ENCODE measurements at places on chromosomes 7 and 10.

DNA sequence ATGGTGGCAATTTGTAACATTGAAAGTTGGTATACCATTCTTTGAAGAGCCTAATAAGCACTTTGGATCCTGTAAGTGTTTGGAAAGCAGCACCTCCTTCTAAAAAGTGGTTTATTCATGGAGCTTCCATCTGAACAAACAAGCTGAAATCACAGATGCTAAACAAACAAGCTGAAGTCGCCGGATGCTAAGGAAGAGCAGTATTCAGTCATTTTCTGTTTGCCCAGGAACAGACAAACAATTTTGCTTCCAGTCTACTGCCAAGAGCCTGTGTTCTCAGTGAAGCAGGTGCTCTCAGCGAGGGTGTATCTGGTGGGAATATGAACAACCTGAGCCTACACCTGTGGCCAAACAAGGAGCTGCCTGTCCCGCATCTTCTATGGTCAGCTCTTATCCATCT lies 6.3 kb downstream of the COL28A1 start:
- DNase-seq, result no peak

DNA sequence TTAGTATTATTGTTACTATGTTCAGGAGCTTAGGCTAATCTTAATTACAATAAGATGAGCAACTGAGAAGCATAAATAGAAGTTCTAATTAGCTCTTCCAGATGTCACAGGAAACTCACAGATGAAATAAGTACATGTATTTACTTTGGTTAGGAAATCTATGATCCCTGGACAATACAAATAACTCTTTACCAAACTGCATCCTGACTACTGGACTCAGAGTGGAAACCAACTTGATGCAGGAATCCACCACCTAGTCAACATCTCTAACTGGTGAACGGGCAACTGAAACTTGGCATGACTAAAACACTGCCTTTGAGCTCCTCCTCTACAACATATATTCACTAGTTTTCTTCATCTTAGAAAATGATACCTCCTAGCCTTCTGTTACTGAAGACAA lies 193.2 kb downstream of the AGMO start:
- DNase-seq, result no peak

DNA sequence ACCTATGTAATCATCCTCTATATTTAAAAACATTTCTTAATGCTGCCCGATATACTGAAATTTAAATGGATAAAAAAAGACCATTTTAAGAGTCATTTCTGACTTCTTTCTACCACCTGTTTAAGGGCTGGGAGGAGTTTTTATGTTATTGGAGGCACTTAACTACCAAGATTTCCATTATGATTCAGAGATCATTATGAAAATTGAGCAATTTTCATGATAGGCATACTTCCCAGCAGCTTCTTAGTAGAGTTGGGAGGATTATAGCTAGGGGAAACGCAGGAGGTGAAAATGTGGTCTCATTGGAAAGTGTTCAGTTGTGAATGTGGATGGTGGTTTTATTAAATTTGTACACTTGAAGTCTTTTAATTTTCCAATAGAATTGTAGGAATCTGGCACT lies 28.4 kb upstream of the FAM204A start:
- no peak for DNase-seq

DNA sequence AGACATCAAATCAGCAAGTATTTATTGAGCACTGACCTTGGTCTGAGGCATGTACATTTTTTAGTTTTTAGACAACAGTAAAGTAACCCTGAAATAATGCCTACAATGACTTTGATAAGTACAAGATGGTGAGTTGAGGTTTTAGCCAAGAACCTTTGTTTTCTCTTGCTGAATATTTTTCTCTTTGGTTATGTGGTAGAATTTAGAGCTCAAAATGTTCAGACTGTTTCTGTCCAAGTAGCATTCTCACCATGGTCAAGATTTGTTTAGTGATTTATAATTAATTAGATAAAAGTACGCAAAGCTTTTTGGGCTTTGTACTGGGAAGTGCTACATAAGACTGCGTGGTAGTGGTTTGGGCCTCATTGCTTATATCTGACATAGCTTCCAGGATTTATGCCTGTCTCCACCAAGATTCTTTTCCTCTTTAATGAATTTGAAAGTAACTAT lies 102.4 kb downstream of the KAT6B start:
- no peak for DNase-seq

DNA sequence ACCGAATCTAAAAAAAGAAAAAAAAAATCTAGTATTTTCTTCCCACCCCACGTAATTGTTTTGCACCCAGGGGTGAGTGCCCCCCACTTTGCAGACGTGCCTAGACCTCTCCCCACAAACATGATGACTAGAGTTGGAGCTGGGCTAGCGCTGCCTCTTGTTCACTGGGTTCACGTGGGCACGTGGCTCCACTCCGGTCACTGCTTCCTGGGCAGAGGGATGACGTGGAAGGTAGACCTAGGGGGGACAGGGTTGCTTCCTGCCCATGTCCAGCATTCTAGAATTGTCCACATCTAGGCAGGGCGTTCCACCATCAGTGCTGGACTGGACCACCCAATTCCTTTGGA lies 861 bp upstream of the LIMK1 start:
- DNase-seq, result no peak

- DNase-seq, result no peak
These were observed 9.7 kb downstream of the CPA4 start for GRCh38 chr7:130302649-130303048.

GRCh38 chr10:4653160-4653559 lies 172.8 kb upstream of the AKR1E2 start:
- DNase-seq, result no peak

GRCh38 chr7:84009051-84009450 lies 185.5 kb downstream of the SEMA3A start:
- no peak for DNase-seq

GRCh38 chr10:100009283-100009792 lies 409 bp downstream of the DNMBP start:
- DNase-seq, result no peak

DNA sequence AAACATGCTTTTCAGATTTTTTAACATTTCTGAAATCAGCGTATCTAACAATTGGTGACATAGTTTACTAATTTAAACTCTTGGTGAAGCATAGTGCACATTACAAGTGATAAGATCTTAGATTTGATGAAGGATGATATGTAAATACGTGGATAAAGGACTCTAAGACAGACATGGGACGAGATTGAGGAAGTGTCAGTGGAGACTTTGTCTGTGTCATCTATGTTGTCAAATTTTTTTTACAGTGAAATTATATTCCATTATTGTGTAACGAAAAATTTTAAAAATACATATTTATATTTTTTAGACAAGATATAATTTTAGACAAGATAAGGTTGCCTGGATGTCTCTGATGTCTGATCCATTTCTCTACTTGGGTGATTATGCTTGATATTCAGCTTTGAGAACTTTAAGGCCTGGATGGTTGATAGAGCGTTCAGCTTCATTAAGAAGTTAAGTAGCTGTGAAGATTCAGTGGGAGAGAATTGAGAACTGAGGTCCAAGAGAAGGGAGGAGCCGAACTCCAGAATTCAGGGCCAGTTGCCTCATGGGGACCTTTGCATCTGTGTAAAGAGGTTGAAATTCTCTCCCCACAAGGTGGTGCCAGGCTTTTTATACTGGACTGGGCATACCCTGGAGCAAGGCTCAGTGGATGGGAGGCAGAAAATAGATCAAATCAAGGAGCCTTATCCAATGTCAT lies 62.7 kb downstream of the KAT6B start:
- peak; percentile 6 for DNase-seq

DNA sequence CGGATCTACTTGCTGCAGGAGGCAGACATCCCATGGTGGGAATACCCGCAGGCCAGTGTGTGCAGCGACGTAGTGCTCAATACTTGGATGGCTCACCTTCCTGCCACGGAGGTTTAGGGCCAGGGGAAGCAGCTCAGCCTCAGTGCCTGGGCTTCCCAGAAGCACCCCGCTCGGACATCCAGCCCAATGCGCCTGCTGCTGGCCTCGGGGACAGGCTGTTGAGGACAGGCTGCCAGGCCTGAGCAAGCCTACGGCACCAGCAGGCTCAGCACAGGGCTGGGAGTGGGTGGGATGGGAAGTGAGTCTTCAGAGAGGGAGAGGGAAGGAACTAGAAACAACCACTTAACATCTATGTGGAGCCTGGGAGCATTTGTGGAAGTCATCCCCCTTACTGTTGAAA lies 441.3 kb upstream of the MGMT start:
- no peak for DNase-seq

GRCh38 chr10:128087884-128088709 lies 38.1 kb downstream of the MKI67 start:
- DNase-seq, result peak; percentile 60

DNA sequence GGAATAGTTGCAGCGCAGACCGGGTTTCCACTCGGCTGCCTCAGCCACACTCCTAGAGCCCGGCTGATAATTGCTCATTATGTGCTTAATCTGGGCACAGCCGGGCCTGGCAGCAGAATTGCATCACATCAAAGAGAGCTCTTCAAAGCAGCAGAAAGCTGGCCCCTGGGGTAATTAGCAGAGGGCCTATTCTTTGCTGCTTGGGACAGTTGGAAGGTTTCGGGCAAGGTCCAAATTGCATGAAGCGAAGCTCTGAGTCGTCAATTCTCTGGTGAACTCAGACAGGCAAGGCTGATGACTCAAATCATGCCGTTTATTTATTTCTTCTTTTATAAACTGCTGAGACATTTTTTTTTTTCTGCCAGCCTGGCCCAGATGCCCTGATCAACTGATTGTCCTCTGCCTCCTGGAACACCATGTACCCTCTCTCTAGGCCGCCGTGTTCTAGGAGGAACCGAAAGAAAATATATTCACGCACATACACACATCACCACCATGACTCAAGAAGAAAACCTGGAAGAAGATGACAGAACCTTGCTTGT lies 242.2 kb downstream of the RAB11FIP2 start:
- DNase-seq, result no peak

DNA sequence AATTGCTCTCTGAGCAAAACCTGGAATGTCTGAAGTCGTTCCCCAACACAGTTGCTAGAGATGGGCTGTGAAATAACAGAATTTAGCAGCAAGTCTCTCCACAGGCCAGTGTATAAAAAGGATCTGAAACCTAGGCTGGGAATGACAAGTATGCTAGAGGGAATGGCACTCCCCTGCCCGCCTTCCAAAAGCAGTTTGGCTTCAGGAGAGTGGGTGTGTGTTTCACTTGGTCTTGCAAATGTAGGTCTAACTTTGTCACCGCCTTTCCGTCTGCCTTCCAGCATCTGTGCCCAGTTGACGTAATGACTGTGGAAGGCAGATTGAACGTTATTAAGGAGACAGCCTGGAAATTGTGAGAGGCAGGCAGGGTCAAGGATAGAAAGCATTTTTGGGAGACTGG lies 18.0 kb upstream of the MTURN start:
- no peak for DNase-seq

- no peak for DNase-seq
These were observed 292.4 kb upstream of the MKLN1 start for GRCh38 chr7:131035088-131035770.

DNA sequence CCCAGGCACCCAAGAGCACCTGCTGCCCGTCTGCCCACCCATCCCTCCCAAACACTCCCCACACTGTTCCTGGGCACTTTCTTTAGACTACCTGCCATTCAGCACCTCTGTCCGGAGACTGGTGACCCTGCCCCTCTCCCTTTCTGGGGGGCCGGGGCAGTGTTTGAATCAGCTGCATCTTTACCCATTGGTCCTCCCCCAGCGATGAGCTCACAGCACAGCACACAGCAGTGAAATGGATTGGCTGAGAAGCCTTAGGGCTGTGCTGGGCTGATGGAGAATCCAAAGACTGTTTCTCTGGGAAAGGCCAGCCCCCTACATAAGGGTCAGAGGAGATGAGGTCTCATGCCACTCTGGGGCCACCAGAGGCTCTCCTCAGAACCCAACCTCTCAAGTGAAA lies 40.2 kb downstream of the VWA2 start:
- no peak for DNase-seq

GRCh38 chr10:108788891-108789290 lies 1134.4 kb downstream of the XPNPEP1 start:
- no peak for DNase-seq

- DNase-seq, result no peak
These were observed 23.0 kb downstream of the VSIR start for GRCh38 chr10:71750124-71750841.

- DNase-seq, result no peak
These were observed 13.6 kb downstream of the MRPS33 start for GRCh38 chr7:141001122-141001521.

- no peak for DNase-seq
These were observed 173.0 kb upstream of the RHEB start for GRCh38 chr7:151692721-151693120.

- no peak for DNase-seq
These were observed 125.9 kb downstream of the GRK5 start for GRCh38 chr10:119333146-119333792.

- no peak for DNase-seq
These were observed 2.3 kb downstream of the HOXA10 start for GRCh38 chr7:27171637-27172314.

DNA sequence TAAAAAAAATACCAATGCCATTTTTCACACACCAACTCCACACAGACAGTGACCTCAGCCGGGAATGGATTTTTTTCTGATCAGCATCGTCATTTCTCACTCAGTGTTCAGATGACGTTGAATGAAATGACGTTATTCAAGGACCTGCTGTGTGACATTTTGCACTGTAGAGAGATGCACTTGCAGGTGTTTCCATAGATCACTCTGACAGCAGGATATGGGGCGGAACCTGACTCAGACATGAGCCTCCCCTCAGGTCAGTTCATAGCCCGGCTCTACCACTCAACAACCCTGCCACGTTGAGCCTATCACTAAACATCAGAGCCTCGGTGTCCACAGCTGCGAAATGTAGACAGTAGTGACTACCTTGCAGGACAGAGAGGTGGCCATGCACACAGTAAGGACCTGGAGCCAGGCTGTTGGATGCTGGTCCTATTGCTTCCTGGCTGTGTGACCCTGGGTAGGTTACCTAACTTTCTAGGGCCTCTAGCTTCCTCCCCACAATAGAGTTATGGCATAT lies 41.4 kb upstream of the ANTXRL start:
- DNase-seq, result no peak

DNA sequence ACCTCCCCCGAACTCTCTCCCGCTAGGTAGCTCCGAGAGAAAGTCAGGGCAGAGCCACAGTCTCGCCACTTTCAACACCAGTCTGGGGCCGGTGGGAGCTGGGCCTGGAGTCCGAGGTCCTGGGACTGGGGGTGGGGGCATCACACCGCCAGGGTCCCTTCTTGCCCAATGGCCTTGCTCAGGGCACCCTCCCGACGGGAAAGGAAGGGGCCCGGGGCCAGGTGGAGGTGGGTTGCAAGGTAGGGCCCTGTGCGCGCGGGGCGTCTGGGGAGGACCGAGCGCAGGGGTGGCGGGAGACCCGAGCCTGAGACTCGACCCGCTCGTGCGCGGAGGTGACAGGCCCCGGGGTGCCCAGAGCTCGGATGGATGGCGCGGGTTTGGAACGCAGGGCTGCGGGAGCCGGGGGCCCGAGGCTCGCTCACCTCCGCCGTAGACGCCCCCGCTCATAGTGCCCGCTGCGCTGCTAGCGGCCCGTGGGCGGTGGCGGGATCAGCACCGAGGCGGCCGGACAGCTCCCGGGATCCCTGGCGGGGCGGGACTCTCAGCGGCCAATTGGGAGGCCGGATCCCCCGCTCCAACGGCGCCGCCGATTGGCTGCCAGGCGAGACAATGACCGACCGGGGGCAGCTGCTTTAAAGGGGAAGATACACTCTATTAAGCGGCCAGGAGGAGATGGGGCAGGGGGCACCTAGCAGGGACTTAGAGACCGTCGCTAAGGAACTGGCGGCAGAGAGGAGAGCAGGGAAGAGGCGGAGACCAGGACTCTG lies at the start of gene ACTL6B:
Gene ACTL6B (minus strand): TSS at position 541 of the 767 bp plus-strand sequence. CDS start 94 bp downstream, at position 447.
- peak; percentile 68 for DNase-seq

Data from lung microvascular endothelial cell (primary cell).